Stimulated activated naive CD4-positive, alpha-beta T cell treated with Interleukin-2 at 50 U/mL for 16 hours (primary cell): ENCODE measurements at places on chromosomes 12 and 14.

GRCh38 chr12:66804563-66804974 lies 125.7 kb upstream of the GRIP1 start:
- no peak for DNase-seq

GRCh38 chr14:95402578-95402977 lies 82.9 kb upstream of the CLMN start:
- no peak for DNase-seq

- DNase-seq = peak; percentile 81
Measured at GRCh38 chr12:990661-991349, at the start of gene ERC1. Gene ERC1 (plus strand): TSS chr12:991223. CDS start chr12:1027904, 36,681 bp downstream.

GRCh38 chr14:42554091-42554490 lies 947.4 kb downstream of the LRFN5 start:
- no peak for DNase-seq

DNA sequence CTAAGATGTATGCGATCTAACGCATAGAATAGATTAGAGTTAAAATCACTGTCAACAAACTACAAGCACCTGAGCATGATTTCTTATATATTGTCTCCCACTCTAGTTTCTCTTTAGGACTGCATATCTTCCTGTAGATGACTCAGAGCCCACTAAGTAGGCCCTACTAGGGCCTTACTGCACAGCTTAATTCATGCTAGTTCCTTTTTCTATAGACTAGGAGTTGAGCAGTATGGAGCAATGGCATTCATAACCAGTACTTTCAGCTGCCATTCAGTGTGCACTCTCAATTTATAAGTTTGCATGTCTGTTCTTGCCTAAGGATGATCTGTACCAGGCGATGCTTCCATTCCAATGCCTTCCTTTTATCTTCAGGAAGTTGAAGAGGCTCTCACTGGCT lies 103.5 kb downstream of the METTL25 start:
- no peak for DNase-seq

DNA sequence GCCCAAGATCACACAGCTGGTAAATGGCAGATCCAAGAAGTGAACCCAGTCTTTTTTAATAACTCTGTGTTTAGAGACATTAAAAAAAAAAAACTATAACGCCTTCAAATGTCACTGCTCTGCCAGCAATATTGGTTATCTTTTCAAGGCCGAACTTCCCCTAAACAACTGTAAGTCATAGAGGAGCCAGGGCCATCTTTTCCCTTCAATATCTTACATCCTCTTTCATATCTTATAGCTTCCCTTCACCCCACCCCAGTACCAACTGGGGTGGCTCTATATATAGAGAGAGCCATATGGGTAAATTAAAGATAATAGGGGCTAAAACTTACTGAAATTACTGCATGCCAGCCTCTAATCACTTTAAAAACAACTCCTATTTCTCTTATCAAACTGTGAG lies 100.2 kb downstream of the STAB2 start:
- DNase-seq = no peak

- no peak for DNase-seq
Measured at GRCh38 chr12:23585156-23585781, 364.2 kb downstream of the SOX5 start.

- no peak for DNase-seq
Measured at GRCh38 chr14:23094666-23095195, at the start of gene ACIN1. Gene ACIN1 (minus strand): TSS chr14:23095136. CDS start chr14:23095112, 24 bp downstream.

DNA sequence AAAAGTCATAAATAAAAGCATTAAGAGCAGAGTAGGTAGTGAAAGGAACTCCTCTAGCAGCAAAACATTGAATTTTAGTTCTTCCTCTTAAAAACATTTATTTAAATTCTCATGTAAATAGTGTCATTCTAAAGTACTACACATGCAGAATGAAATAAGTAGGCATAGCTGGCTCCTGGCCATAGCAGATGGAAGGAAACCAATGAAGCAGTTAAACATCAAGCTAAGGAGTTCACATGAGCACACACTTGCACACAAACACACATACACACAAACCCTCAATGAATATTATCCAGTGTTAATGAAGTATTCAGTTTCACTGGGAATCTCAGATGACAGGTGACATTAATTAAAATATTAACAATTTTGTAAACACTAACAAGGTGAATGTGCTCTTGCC lies 69.3 kb downstream of the SLC35F4 start:
- no peak for DNase-seq

GRCh38 chr12:12915656-12916055 lies 24.3 kb downstream of the GPRC5A start:
- DNase-seq = no peak

- no peak for DNase-seq
Measured at GRCh38 chr12:116127859-116128258, 149.6 kb downstream of the MED13L start.

DNA sequence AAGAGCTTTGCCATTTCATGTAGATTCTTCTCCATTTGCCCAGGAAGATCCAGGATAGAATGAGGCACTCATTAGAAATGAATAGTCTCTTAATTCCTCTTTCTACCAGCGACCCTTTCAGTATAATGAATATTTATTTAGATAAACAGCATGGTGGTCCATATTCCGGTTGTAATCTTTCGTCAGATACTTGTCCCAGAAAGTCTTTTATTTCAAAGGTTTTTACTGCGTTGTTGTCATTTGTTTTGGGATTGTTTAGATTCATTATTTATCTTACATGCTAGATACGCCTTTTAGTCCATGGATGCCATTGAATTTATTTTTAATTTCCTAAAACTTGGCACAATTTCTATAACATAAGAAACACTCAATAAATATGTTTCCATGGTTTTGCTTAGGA lies 139.7 kb upstream of the FLRT2 start:
- no peak for DNase-seq

DNA sequence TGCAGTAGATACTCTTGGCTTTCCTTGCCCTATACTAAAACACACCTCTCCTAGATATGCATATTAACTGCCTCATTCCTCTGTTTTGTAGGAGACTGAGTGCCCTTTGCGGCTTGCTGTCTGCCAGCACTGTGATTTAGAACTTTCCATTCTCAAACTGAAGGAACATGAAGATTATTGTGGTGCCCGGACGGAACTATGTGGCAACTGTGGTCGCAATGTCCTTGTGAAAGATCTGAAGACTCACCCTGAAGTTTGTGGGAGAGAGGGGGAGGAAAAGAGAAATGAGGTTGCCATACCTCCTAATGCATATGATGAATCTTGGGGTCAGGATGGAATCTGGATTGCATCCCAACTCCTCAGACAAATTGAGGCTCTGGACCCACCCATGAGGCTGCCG lies 15.4 kb downstream of the TRAFD1 start:
- no peak for DNase-seq

DNA sequence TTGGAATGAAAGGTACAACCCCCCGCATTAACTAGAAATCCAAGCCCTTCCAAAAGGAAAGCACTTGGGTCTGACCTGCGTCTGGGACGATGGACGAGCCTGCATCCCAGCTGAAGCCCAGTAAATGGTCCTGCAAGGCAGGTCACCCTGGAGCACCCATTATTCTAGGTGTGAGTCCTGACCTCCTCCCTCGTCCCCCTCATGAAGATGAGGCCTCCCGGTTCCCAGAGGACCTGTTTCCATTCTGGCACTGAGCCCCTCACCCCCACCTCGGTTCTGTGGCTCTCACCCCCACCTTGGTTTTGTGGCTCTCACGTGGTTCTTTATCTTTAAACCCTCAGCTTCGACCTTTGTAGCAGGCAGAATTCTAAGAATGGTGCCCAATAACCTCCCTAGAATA lies 7.3 kb downstream of the IFI27 start:
- DNase-seq = no peak

DNA sequence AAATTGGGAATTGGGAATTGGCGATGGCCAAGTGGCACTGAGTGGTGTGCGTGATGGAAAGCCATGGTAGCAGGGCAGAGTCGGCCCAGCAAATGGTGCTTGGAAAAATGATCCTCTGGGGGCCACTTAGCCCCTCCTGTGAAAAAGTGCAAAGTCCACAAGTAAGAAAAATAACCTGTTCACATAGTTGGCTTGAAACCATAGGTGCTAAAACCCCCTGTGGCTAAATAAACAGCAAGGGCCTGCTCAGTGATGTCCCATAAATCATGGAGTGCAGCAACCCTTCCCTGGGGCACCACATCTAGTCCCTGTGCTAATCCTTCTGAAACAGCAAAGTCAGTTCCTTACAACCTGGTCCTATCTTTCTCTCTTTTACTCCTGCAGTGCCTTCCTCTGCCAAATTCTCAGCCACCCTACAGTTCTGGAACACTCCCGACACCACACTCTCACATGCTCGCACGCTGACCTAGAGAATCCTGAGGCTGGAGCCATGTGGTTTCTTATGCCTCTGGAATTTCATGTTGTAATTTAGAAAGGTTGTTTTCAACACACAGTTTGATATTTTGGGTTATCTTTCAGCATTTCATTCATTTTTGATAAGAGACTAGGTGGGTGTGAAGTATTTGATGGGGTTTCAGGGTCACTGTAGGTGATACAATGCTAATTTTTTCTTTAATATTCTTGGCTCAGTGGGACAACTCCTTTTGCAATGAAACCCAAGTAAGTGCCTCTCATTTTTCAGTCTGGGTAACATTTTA lies 123.6 kb downstream of the SMOC1 start:
- DNase-seq = no peak

GRCh38 chr14:26596543-26597061 lies 1.2 kb downstream of the NOVA1 start:
- no peak for DNase-seq

DNA sequence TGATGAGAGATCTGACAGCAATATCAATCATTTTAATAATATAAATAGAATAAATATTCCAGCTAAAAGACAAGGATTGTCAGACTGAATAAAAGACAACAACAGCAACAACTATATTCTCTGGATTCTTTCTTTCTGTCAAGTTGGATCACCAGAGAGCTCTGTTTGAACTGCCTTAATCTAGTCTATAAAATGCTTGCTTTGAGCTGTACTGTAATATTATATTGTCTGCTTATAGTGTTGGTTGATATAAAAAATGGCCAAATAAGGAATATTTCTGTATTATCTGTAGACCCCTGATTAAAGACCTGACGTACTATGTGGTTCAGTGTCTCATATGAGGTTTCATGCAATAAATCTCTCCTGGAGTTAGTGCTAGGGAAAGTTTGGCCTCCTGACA lies 46.3 kb upstream of the CSRP2 start:
- no peak for DNase-seq
